ENCODE measurements at places on chromosomes 11 and 22.

DNA sequence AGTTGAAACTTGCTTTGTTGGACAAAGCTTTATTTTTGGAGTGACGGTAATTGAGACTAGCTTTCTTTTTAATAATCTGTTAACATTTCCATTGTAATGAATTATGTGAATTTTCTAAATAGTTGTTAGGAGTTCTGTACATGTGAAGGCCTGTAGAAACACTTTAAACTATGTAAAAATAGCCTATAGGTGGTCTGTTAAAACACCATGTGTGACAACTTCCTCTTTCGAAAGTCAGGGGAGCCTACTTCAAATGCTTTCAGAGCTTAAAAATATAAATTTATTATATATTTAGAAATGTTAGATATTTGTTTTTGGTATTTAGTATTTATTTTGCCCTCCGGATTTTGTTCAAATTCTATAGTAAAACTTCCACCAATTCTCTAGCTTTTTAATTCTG, 28.7 kb downstream of the DDIAS start:
- no peak for DNase-seq

- DNase-seq, result no peak
Observed at GRCh38 chr11:704781-705645, 1.0 kb upstream of the EPS8L2 start.

GRCh38 chr11:69470301-69470700, 11.2 kb upstream of the LINC01488 start:
- DNase-seq, result no peak

DNA sequence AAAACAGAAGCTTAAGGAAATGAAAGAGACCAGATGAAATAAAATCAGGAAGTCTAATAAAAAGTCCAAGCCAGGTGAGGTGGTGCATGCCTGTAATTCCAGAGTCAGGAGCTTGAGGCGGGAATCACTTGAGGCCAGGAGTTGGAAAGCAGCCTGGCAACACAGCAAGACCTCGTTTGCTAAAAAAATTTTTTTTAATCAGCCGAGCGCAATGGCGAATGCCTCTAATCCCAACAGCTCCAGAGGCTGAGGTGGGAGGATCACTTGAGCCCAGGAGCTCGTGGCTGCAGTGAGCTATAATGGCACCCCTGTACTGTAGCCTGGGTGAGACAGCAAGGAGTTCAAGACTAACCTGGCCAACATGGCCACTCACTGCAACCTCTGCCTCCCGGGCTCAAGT, 8.0 kb downstream of the RAB6A start:
- no peak for DNase-seq

- DNase-seq, result no peak
Observed at GRCh38 chr11:105734426-105734825, 124.6 kb downstream of the GRIA4 start.

- DNase-seq, result no peak
Observed at GRCh38 chr11:127039591-127039990, 39.0 kb upstream of the KIRREL3 start.

- no peak for DNase-seq
Observed at GRCh38 chr11:5367448-5368074, 16.1 kb upstream of the OR51M1 start.

DNA sequence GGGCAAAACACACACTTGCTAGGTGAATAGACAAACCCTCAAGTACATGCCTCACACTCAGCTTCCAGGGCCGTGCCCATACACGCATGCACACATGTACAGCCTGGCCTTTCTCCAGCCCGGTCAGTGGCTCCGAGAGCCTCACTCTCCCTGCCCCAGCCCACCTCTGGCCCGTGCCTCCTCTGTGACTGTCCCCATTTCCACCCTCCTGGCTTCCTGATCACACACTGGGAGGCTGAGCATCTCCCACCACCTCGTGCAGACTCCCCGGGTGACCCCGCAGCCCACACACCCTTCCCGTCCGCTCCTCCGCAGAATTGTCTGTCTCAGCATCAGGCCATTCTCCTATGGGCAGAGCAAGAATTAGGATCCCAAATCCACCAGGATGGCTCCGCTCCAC, 634.1 kb downstream of the TBC1D22A start:
- DNase-seq, result no peak
